ENCODE measurements at places on chromosomes 16 and 17.

- no peak for DNase-seq
Observed at GRCh38 chr16:576197-576822, 6.5 kb downstream of the PIGQ start.

GRCh38 chr16:57999971-58000705 lies at the start of gene ZNF319:
TSS of gene ZNF319 (minus strand) at chr16:58000672. CDS start at chr16:57998265, 2,407 bp downstream.
- no peak for DNase-seq

DNA sequence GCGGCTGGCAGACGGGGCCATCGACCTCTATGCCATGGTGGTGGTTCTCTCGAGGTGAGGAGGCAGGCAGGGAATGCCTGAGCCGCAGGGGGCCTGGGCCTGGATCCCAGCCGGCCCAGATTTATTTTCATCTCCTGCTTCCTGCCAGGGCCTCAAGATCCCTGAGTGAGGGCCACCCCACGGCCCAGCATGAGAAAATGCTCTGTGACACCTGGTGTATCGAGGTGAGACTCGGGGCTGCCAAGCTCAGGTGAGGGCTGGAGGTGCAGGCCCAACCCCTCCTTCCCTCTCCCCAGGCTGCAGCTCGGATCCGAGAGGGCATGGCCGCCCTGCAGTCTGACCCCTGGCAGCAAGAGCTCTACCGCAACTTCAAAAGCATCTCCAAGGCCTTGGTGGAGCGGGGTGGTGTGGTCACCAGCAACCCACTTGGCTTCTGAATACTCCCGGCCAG lies 4.9 kb downstream of the ACADVL start:
- DNase-seq, result no peak

- no peak for DNase-seq
Observed at GRCh38 chr17:50079334-50080095, 15.6 kb upstream of the PDK2 start.

- DNase-seq, result no peak
Observed at GRCh38 chr17:31226373-31226772, 70.7 kb downstream of the OMG start.

GRCh38 chr16:87556941-87557459 lies 45.3 kb upstream of the JPH3 start:
- no peak for DNase-seq

Data from esophagus squamous epithelium (tissue), 5 donors.